ENCODE measurements at places on chromosomes 11 and 22.
A peak's percentile ranks its signal among the peaks of the same experiment; 100 is the strongest.

GRCh38 chr11:2927851-2928604, 1.2 kb downstream of the PHLDA2 start:
- no peak for DNase-seq

- DNase-seq: no peak
These were observed 24.6 kb downstream of the IGF2 start for GRCh38 chr11:2114430-2115241.

DNA sequence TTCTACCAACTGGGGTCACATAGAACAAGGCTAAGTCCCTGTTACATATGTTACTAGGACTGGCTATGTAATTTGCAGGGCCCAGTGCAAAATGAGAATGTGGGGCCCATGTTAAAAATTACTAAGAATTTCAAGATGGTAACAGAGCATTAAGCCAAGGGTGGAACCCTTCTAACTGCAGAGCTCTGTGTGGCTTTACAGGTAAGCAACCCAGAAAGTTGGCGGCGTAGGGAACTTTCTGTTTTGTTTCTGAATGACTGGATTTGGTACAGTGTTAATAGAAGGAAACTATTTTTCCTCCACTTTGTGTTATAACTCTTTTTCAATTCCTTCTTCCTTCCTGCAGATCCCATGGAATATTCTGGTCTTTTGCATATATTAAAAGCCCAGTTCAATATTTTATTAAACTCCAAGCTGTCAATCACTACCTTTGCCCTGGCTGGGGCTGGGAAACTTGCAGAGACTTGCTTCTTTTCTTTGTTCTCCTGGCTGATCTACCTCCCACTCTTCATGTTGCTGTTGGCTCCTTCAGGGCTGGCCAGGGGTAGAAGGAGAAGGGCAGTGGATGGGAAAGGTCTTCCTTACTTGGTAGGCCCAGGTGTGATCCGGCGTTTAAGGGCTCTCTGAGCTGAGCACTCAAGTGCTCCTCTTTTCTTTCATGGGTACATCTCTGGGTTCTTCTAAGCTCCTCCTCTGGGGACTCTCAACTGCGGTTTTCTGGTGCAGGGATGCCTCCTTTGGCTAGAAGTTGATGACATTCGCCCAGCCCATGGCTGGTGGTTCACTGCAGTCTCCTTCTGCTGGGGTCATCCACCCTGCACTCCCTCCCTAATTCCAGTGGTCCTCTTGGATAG, 67.7 kb downstream of the SNX19 start:
- no peak for DNase-seq

DNA sequence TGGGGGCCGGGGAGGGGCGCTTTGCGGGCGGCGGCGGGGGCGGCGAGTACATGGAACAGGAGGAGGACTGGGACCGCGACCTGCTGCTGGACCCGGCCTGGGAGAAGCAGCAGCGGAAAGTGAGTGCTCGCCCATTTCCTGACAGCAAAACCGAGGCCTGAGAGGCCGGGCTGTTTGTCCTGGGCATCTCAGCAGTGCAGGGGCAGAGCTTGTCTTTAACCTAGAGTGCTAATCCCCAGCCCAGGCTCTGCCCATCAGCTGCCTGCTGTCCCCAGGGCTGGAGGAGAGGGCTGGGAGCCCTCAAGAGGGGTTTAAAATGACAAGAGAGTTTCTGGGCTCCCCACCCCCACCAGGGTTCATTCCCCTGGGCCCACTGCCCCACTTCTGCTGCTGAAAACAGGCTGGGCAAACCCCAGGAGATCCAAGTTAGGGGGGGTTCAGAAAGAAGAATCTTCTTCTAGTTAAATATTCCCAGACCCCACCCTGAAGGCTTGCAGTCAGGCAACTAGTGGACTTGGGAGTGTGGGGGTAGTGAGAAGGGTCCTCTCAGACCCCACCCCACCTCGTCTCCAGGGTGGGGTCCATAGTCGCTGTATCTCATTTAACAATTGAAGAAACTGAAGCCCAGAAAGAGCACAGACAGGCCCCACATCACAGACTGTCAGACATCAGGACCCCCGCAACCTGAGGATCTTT, 411 bp downstream of the ACTN3 start:
- no peak for DNase-seq

DNA sequence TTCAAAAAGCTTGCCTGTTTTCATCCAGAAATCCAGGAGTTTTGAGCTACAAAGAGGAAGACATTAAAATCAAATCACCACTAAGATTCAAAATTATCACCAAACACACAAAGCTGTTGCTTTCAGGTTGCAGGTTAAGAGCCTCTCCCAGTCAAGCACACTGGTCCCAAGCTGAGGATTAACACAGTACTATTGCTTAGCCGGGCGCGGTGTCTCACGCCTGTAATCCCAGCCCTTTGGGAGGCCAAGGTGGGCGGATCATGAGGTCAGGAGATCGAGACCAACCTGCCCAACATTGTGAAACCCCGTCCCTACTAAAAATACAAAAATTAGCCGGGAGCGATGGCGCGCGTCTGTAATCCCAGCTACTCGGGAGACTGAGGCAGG, 1165.1 kb downstream of the LRRC4C start:
- no peak for DNase-seq

GRCh38 chr11:75969626-75970308, 154.8 kb downstream of the UVRAG start:
- DNase-seq: no peak

GRCh38 chr22:24521791-24522245, 26.7 kb downstream of the UPB1 start:
- DNase-seq: peak; percentile 21

- DNase-seq: no peak
These were observed 64.5 kb upstream of the NECTIN1 start for GRCh38 chr11:119793335-119793984.

DNA sequence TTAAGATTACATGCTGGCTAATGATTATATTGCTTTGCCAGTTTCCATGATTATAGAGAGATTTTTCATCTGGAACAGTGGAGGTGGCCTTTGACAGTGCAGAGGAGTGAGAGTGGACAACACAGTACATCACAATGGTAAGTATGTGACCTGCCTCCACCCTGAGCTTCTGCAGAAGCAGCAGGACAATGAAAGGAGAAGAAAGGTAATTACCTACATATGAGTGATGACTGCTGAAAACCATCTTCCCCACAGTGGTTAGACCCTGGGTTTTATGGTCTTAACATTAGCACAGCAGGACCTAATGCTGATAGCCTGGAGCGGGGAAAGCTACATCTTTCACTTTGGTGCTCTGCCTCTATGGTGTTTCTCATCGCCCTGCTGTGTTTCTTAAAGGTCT, 454.7 kb upstream of the DDI1 start:
- DNase-seq: no peak

DNA sequence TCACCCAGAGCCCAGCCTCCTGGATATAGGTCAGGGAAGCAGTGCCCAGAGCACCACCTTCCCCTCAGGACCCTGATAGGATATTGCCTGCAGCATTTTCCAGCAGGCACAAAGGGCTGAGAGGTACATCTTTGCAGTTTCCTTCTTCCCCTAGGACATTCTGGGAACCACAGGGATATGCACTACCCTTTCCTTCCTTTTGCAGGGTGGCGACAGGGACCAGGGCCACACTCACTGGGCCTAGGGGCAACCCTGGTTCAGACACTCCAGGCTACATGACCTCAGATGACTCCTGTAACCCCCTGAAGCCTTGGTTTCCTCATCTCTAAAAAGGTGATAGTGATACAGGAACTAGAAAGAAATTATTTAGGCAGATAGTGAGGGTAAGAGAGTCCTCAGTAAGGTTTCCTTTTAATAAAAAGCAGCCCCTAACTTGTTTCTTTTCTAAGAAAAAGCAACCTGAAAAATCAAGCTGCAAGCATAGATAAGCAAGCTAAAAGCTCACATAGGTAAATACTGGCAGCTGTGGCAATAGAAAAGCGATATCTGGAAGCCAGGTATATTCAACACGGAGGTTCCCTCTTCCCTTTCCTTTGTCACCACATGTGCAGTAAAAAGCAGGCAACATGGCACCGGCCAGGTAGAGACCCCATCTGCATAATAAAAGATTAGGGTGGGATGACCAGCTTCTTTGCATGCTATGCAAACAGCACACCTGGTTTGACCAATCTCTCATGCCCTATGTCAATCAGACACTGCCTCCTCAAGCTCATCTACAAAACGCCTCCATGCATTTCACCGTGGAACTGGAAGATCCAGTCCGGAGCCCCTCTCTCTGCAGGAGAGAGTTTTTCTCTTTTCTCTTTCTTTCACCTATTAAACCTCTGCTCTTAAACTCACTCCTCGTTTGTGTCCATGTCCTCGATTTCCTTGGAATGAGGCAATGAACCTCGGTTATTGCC, 13.2 kb upstream of the MRGPRX2 start:
- DNase-seq: no peak

- no peak for DNase-seq
These were observed 226.4 kb downstream of the FAM76B start for GRCh38 chr11:95563173-95563572.

- DNase-seq: no peak
These were observed 254.8 kb downstream of the GUCY1A2 start for GRCh38 chr11:106763501-106763900.

- DNase-seq: no peak
These were observed 38.8 kb downstream of the STIM1 start for GRCh38 chr11:3894128-3894731.

GRCh38 chr11:96143041-96143521, 199.9 kb downstream of the MAML2 start:
- no peak for DNase-seq

- DNase-seq: no peak
These were observed 20.1 kb upstream of the PEX26 start for GRCh38 chr22:18057568-18058209.

DNA sequence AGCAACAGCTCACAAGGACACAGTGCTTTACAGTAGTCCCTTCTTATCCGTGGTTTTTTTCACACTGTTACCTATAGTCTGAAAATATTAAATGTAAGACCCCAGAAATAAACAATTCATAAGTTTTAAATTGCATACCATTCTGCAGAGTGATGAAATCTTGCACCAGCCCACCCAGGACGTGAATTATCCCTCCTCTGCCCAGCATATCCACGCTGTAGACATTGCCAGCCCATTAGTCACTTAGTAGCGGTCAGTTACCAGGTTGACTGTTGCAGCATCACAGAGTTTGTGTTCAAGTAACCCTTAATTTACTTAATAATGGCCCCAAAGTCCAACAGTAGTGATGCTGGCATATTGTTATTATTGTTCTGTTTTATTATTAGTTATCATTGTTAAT, 3.6 kb downstream of the CLTCL1 start:
- DNase-seq: no peak

- no peak for DNase-seq
These were observed 21.1 kb upstream of the RAB1B start for GRCh38 chr11:66247295-66247694.

GRCh38 chr11:19980388-19980787, 179.9 kb downstream of the DBX1 start:
- no peak for DNase-seq

GRCh38 chr22:47442821-47443220, 680.4 kb downstream of the TBC1D22A start:
- DNase-seq: no peak

- DNase-seq: no peak
These were observed 55.9 kb downstream of the PPFIA1 start for GRCh38 chr11:70326365-70326811.

DNA sequence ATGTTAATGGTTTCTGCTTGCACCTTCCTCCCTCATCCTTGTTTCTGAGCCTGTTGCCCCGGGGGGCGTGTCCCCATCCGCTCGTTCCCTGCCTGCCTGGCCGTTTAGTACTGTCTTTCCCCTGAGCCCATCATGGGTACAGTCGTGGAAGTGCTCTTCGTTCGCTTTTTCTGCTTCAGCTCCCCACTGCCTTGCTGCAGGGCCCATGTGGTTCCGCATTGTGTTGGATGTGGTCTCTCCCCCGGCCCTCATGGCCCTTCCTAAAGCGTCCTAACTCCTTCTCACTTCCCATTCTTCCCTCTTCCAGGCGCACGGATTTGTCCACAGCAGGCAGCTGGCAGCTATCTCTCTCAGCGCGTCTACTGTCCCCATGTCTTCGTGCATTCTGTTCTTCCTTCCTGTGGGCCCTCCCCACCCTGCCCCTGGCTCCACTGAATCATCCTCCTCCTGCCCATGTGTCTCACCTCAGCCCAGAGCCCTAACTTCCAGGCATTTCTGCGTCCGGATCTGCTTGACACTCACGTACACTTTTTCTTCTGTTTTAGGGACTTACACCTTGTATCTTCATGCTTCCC, 98.1 kb downstream of the ZBTB16 start:
- no peak for DNase-seq

- no peak for DNase-seq
These were observed 57.4 kb downstream of the CLMP start for GRCh38 chr11:123137431-123138224.

DNA sequence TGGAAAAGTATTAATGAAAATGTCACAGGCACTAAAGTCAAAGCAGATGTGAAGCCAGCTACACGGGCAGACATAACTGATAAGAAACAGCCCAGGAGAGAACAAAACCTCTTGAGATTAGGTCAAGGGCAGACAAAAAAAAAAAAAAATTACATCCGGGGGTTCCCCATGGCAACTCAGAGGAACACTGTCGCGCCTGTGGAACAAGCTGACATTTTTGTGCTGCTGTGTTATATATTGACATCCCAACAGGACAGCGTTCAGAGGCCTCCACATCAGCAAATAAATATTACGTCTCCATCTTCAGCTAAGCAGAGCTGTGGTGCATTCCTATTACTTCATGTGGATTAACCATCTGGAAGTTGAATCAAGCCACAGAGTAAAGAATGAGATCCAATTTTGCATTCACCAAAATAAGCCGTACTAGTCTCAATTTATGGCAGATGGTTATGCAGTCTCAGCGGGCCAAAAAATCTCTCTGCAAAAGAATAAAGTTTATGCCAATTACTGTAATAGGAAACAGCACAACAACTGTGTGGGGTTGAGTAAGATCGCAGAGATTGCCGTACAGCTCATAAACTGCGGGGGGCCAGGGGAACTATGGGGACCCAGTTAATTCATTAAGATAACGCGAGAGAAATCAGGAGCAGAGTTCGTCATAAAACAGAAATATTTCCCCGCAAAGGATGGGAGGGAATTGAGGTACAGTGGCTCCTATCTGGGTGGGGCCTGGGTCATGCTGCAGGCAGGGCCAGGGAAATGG, 41.3 kb upstream of the MN1 start:
- no peak for DNase-seq

DNA sequence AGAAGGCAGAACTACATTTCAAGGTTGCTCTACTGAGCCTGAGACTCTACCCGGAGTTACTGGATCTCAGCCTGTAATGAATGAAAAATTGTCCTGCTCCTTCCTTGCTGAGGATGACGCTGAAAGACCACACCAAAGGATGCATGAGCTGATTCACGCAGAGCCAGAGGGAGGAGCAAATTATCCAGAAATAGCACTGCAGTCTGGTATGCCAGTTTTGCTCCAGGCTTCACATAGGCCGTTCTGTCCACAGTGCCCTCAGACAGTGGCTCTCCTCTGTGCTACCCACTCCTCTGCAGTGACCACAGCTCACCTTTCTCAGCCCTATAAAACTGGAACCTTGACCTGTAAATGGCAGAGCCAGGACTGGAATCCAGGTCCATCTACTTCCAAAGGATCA, 79.3 kb upstream of the GALNT18 start:
- no peak for DNase-seq

GRCh38 chr11:77423624-77424023, 50.3 kb downstream of the PAK1 start:
- no peak for DNase-seq

All from stimulated activated CD4-positive, alpha-beta T cell treated with anti-CD3 and anti-CD28 coated beads, Interleukin-4, amount 100 ng/mL, for 48 hours (primary cell).